ENCODE measurements at places on chromosomes 1 and 21.

DNA sequence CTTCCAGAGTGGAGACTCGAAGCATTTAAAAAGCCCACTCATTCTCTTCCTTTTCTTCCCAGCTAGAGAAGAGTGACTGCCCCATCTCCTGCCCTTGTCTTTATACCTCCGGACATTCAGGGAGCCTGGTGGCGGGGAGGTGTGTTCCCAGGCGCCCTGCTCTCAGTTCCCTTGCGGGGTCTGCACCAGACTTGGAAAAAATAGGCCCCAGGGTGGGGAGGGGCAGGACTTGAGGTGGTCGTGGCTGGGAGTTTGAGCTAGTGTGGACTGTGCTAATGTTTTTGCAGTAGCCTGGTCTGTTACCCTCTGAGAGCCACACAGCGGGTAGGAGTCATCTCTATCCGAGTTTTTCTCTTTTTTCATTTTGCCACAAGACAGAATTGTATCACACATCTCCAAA, 139.1 kb downstream of the PEX14 start:
- DNase-seq = no peak

GRCh38 chr1:220699044-220699443, 8.9 kb downstream of the C1orf115 start:
- DNase-seq = no peak

- peak; percentile 84 for DNase-seq
These were observed 388.2 kb downstream of the USP25 start for GRCh38 chr21:16117851-16118590.

DNA sequence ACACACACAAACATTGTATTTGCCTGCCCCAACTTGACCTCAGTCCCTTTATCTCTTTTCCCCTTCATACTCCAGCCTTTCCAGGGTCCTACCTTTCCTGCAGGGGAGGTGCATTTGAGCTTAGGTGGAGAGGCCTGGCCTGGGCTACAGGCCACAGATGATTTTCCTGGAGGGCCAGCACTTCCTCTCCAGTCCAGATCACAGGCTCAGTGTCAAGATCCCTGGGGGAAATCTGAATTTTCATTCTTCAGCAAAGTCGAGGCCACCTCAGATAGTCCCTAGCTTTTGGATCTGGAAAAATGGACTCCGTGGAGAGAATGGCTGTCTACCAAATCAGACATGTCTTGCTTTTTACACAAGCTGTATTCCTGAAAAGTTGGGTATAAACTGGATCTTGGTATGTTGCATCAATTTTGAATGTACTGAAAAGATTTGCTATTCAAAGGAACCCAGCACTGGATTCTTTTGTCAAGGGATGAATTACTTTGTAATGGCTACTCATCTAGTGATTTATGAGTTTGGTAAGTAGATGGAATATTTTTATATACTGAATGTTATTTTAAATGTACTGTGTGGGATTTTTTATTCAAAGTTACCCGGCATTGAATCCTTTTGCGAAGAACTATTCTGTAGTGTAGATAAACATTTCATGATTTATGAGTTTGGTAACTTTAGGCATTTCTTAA, 78.7 kb downstream of the DDR2 start:
- no peak for DNase-seq

- DNase-seq = peak; percentile 36
These were observed 9.1 kb upstream of the MTFR1L start for GRCh38 chr1:25810341-25811299.

DNA sequence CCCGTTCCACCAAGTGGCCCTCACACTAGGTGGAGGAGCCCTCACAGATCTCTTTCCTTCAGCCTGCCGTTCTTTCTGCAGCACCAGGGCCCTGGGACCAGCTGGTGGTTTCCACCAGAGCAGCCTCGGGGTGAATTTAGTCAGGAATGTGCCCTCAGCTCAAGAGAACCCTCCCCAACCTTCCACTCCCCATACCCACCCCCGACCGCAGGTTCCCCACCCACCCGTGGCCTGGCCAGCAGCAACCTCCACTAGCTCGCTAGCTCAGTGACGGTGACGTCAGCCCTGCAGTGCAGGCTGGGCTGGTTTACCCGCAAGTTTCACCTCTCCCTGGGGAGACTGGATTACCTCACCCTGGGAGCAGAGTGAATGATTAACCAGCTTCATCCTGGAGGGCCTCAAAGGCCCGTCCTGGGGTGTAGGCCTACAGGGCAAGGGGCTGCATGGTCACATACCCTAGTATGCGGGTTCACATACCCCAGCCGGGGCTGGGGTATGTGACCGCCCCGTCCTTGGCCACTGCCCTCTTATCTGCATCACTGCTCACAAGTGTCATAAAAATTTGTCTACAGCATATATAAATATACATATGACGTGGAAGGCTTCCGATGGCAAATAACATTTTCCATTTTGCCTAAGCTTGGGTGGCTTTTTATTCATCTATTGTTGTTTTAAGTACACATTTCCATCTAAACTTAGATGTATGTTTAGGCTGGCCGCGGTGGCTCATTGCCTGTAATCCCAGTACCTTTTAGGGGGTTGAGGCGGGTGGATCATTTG, 24.5 kb downstream of the ELF3 start:
- peak; percentile 94 for DNase-seq

- DNase-seq = no peak
These were observed 52.7 kb downstream of the DIRAS3 start for GRCh38 chr1:67997746-67998145.

DNA sequence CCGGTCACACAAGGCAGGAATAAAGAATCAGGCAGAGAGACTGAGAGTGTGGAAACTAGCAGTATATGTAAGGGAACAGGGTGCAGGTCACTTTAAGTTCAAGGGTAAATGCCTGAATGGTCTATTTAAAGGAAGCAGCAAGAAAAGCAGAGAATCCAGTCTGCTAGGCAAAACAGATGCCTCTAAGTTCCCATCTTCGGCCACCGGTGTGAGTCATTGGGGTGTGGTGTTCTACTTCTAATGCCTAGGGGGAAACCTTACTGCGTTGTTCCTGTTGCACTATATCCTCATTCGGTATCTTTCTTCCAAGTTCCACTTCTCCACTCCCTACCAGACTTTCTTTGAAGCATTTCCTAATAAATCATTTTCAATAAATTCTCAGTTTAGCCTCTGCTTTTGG, 259.9 kb downstream of the HHIPL2 start:
- DNase-seq = peak; percentile 5

- no peak for DNase-seq
These were observed 256.2 kb upstream of the OLFM3 start for GRCh38 chr1:102252731-102253505.

GRCh38 chr1:33361532-33362235, 40.8 kb upstream of the A3GALT2 start:
- DNase-seq = no peak

DNA sequence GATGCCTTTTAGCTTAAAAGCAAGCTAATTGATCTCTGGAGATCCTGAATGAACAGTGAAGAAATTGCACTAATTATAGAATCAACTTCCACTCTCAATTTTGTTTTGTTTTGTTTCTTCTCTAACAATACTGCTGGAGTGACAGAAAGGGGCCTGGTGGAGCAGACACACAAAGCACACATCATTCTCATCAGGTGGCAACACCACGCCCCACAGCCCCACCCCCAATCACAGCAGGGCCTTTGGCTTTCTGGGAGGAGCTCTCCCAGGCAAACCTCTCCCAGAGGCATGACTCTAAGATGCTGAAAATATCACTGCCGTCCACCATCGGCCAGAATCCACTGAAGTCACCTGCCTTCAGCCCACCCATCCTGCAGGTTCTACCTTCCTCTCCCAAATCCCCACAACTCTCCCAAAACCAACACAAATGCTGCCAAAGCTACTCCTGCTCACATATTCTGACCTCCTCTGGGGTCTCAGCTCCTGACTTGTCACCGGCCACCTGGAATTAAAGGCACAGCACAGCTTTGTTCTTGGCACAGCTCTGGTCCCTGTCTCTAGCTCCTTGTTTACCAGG, 120.7 kb downstream of the GRIK3 start:
- no peak for DNase-seq

GRCh38 chr1:29094954-29095353, 28.7 kb downstream of the TMEM200B start:
- no peak for DNase-seq

- no peak for DNase-seq
These were observed 43.8 kb downstream of the RHBG start for GRCh38 chr1:156412653-156413321.

- no peak for DNase-seq
These were observed 25.3 kb downstream of the IGSF21 start for GRCh38 chr1:18132711-18133541.

GRCh38 chr1:1326075-1326605, 1.5 kb downstream of the CPTP start:
- no peak for DNase-seq

- DNase-seq = no peak
These were observed 5.0 kb downstream of the MLLT11 start for GRCh38 chr1:151065089-151065645.

DNA sequence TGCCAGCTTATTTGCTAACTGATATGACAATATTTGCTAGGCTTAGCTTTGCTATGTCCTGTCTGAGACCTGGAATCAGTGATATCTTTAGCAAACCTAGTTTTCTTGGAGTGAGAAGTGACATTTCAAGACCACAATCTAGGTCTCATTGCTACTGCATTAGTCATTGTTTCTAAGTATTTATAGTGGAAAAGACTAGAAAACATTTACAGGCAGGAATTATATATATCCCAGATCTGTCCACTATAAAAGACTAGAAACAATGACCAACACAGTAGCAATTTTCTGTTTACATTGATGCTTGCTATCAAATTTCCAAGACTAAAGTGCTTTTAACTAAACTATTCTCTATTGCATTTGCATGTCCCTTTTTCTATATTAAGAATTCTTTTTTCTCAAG, 5.0 kb upstream of the RGS18 start:
- no peak for DNase-seq

- DNase-seq = no peak
These were observed 15.3 kb upstream of the ENAH start for GRCh38 chr1:225668222-225668621.

GRCh38 chr1:55823541-55824250, 608.5 kb upstream of the USP24 start:
- no peak for DNase-seq

Data from fibroblast of the conjunctiva (primary cell).